ENCODE measurements at places on chromosomes 2 and 18.

DNA sequence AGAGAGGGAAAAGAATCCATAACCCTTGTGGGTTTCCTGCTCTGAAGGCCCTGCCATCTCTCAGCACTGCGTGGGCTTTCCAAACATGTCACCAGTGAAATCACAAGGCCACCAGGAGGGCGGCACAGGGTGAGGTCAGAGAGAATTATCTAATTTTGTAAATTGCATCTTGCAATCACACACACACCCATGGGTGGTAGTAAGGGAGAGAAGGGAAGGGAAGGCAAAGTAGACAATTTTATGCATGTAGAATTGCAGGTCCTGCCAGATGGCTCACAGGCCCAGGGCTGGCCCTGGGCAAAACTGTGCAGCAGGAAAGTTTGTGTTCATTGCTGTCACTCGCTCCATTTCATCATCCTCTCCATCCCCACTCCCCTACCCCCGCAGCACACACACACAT, 21.0 kb upstream of the ZBTB7C start:
- no peak for DNase-seq

- no peak for DNase-seq
These were observed 34.7 kb upstream of the MAP2 start for GRCh38 chr2:209389171-209389618.

DNA sequence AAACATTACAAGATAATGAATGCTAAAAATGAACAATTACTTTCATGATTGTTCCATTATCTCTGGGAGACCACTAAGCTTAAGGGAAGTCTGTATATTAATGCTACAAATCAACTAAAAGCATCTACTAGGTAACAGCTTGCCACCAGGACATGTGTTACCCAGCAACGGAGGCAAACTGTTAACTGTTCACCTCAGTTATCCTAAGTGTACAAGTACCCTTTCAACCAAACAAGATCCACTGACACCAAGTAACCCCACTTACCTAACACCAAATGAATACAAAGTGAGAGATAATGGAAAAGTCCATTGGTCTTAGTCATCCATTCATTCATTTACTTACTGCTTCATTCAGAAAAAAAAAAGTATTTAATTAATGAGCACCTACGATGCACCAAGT, 54.7 kb upstream of the KIDINS220 start:
- no peak for DNase-seq

- DNase-seq = no peak
These were observed 5.8 kb downstream of the ERMN start for GRCh38 chr2:157319795-157320194.

- no peak for DNase-seq
These were observed 66.2 kb downstream of the RTP5 start for GRCh38 chr2:241935774-241936173.

DNA sequence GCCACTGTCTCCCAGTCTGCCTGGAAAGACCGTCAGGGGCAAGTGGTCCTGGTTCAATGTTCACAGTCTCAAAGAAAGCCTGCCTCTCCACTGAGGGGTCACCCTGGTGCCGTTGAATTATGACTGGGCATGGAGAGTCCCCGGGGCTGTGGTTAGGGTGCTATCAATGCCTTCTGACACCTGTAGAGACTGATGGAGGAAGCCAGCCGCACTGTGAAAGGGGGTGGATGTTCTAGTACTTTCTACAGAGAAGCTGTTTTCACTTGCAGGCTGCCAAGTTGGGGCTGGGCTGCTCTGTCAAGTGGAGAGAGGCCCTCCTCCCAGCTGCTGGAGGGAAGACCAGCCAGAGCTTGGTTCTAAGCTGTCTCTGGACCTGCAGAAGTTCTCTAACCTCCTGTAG, 80.5 kb downstream of the BCL2L11 start:
- no peak for DNase-seq

Measured in CD4-positive, alpha-beta T cell treated with Interleukin-6 at 100 ng/mL for 8 hours (primary cell).